ENCODE measurements at places on chromosomes 12 and 14.

- no peak for DNase-seq
Measured at GRCh38 chr14:100156776-100157175, 2.7 kb downstream of the DEGS2 start.

GRCh38 chr12:1212526-1212925 is 221.5 kb downstream of the ERC1 start:
- DNase-seq: no peak

DNA sequence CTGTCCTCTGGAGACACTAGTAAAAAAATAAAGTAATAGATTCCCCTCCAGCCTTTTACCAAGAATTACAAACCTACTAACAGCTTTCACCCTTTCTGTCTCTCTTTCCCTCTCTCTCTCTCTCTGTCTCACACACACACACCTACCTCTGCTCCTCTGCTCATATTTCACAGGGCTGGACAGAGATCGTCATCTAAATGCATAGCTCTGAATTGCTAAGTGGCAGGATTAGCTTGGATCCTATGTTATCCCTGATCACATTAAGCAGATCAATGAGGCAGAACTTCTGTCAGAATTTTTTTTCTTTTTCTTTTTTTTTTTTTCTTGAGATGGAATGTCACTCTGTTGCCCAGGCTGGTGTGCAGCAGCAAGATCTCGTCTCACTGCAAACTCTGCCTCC is 22.9 kb downstream of the VCPKMT start:
- no peak for DNase-seq

DNA sequence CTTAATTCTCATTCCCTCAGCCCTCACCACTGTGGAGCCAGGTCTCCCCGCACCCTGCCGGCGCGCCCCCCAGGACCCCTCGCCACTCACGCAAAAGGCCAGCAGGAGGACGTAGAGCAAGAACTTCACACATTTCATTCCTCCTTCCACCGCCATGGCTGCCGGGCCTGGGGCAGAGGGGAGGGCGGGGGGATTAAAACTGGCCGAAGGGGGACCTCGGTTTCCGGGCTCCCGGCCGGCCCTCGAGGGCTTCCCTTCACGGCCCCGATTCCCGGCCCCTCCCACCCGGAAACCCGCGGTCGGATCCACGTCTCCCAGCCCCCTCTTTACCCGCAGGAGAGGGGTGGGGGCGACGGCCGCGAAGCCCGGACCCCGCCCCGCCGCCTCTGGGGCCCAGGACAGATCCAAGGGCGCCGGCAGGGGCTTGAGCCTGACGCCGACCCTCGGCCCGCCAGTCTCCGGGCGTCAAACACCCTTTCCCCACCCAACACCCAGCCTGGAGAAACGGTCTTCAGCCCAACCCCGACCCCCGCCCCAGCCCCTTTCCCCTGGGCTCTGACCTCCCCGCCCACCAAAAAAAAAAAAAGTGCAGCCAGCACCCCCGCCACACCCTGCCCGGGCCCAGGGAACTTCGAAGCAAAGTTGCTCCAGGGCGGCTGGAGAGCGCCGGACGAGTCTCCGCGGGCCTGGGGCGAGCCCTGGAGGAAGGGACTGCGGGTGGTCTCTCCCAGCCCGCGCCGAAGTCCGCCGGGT is 447 bp downstream of the CD63 start:
- DNase-seq: peak; percentile 71

DNA sequence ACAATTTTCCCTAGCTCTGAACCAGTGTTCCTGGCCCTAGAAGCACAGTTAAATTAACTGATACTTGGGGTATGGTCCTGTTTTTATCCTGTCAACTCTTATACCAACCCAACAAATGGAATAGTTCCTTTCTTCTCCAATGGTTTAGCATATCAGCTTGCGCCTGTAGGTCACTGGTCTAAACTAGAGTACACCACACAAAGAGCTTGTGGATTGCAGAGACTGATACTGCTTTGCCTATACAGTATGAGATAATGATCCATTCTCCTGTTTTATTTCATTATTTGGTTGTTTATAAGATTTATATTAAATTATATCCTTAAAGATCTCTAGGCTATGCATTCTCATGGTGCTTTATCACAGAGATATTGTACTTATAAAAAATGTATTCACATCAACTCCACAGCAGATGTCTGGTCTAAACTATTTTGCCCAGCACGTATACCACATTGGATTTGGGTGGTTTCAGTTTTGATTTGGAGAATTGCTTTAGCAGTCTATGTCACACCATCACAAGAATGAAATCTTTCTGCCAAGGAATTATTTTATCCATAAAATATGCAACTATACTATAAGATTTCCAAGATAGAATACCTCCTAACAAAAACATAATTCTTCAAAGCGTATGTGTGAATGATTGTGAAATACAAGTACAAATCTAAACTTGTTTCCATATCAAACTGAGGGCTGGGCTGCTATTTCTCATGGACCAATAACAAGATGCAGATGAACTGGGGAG is 142.1 kb downstream of the SLC16A7 start:
- peak; percentile 75 for DNase-seq

- no peak for DNase-seq
Measured at GRCh38 chr14:31024577-31025366, 677 bp upstream of the AP4S1 start.

DNA sequence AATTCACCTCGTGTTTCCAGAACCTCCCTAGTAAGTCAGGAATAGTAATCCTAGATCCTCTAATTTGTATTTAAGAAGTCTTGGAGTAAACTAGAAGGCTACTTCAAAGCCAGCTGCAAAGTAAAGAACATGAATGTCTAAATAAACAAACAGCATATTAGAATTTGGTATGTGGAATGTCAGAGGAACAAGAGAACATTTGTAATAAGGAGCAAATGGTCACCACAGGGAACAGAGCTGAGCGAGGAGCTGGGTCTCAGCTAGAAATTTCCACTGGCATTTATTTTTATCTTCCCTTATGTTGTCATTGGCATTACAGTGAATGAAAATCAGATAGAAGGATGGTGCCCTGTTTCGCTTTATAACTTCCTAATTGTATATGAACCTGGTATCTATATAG is 50.2 kb downstream of the FRMD6 start:
- DNase-seq: no peak

DNA sequence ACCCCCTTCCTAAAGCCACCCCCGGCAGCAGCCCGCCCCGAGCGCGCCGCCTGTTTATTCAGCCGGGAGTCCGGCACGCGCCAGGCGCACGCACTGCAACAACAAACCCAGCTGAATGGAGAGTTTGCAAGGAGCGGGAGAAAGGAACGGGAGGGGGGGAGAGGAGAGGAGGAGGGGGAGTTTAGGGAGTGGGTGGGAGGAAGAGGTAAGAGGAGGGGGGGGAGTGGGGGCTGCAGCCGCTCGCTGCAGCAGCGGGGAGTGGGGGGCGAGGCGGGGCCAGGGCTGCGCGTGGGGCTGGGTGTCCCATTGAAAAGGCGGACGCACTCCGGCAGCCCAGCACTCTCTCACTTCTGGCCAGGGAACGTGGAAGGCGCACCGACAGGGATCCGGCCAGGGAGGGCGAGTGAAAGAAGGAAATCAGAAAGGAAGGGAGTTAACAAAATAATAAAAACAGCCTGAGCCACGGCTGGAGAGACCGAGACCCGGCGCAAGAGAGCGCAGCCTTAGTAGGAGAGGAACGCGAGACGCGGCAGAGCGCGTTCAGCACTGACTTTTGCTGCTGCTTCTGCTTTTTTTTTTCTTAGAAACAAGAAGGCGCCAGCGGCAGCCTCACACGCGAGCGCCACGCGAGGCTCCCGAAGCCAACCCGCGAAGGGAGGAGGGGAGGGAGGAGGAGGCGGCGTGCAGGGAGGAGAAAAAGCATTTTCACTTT is at the start of gene ASCL1:
Gene ASCL1, plus strand, starts transcription at position 336 of the 712 bp plus-strand sequence. CDS start 571 bp downstream, outside the sequence.
- peak; percentile 3 for DNase-seq

GRCh38 chr12:120925740-120926563 is 21.8 kb upstream of the SPPL3 start:
- no peak for DNase-seq

GRCh38 chr14:22850944-22851764 is 14.8 kb downstream of the MMP14 start:
- peak; percentile 95 for DNase-seq

DNA sequence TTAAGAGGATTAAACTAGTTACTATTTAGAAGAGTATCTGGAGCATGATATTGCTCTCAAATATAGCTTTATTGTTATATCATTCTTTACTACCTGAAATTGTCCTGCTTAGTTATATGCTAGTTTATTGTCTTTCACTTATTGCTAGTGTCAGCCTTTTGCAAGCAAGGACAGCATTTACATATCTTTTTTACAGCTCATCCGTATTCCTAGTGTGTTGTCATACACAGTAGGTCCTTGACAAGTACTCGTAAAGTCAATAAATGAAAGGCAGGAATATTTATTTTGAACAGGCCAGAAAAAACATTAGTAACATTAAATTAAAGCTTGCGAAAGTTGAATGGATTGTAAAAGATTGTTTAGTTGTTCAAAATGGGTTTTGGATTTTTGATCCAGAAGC is 35.0 kb downstream of the CRADD start:
- DNase-seq: no peak

DNA sequence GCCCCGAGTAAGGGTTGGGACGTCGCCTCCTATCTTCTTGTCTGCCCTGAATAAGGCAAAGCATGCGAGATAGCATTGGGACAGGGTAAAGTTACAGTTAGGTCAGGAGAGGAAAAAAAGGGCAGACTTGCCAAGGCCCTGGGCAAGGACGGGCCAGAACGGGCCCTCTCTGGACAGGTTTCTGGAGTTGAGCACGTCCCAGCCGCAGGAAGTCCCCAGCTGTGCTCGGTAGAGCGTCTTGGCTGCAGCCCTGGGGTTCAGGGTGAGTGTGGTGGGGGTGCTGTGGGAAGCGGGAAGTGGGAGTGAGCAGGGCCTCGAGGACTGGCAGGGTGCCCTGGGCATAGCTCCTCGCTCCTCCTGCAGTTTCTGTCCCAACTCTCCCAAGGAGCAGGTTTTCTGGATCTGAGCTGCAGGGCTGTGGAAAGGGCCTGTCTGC is 5.4 kb downstream of the RPS6KL1 start:
- DNase-seq: peak; percentile 32

GRCh38 chr12:124020514-124020949 is 47.5 kb downstream of the ZNF664 start:
- peak; percentile 53 for DNase-seq

- DNase-seq: peak; percentile 46
Measured at GRCh38 chr14:53432378-53432802, 279.3 kb upstream of the DDHD1 start.

DNA sequence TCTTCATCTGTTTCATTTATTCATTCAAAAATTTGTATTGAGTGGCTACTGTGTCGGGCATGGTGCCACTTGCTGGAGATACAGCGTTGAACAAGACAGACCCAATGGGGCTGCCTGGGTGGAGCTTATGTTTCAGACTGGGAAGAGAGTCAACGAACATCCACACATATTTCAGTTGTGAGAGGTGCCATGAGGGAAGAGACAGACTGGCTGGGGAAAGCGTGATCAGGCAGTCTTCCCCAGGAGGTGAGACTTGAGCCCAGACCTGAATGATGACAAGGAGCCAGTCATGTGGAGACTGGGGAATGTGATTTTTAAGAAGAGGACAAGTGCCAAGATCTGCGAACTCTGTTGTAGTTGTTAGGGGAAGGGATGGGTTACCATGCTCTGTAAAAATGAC is 12.2 kb downstream of the BICD1 start:
- DNase-seq: no peak

GRCh38 chr12:131511803-131512561 is 198.9 kb upstream of the SFSWAP start:
- no peak for DNase-seq

DNA sequence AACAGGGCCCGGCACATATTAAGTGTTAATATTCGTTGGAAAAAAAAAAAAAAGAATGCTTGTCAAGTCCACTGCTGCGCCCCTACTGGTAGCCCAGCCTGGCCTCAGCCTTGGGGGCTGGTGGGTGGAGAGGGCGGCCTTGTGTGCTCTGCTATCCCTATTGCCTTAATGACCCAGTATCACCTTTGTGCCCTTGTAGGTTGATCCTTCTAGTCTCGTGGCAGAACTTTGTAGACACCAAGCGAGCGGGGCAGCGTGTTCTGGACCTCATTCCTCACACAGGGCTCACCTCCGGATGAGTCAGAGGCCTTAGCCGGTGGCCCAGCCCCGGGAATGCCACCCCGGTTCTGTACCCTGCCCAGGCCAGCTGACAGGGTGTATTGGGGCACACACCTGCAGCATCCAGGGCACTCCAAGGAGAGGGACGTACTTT is 1.8 kb upstream of the RCOR1 start:
- no peak for DNase-seq

DNA sequence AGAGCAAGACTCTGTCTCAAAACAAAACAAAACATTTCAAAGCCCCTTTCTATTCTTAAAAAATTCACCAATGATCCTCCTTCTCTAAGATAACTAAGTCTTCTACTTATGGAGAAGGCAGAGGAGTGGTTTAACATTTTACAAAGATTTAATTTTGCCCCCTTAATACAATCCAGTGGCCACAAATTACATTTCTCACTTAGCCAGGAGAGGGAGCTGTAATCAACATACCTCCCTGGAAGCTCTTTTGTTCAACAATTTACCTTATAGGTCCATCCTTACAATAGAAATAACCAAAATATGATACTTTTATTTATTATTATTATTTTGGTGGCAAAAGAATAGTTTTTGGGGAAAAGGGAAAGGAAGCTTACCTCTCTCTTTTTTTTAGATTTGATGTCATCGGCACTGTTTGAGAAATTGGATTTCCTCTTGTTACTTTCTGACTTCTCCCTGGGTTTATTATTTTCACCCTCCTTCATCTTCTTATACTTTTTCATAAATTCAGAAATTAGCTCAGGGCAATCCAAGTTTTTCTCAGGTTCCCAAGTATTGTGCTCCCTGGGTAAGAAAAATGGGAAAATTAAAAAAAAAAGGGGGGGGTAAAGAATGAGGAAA is 28.1 kb downstream of the CBX5 start:
- DNase-seq: peak; percentile 63

DNA sequence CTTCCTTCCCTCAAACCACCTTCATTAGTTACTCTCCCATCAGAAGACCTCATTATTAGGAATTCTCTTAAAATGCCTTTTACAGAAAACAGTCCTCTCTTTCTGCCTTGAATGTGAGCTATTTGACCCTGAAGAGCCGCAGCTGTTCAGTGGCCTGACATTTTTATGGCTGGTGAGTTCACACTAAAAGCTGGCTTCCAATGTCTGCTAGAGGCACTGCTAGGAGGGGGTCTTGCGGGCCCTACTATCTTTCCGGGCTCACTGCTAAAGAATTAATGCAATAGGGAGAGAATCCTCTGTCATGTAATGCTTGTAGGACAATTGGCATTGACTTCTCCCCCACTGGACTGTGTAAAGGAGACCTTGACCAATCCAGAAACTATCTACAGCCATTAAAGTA is 87.7 kb downstream of the GPR135 start:
- DNase-seq: no peak

GRCh38 chr14:23896609-23897153 is 56.9 kb upstream of the DHRS4 start:
- DNase-seq: no peak

- no peak for DNase-seq
Measured at GRCh38 chr14:86501611-86502010, 971.7 kb downstream of the FLRT2 start.

DNA sequence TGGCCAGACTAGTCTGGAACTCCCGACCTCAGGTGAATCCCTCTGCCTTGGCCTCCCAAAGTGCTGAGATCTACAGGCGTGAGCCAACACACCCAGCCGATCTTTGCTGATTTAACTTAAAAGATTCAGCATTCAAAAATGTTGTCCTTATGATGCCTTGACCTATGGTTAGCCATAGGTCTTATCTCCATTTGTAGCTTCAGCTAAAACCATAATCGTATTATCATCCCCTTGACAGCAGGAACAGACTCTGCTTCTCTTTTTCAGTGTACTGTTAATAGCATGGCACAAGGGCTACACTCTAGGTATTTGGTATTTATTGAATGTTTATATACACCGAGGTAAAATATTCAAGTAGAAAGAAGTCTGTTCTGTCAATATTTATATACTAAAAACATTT is 15.3 kb downstream of the CCDC62 start:
- no peak for DNase-seq

- DNase-seq: no peak
Measured at GRCh38 chr12:85266356-85266755, 13.7 kb upstream of the ALX1 start.

All from fibroblast of upper back skin (primary cell).